ENCODE measurements at places on chromosomes 4 and X.

GRCh38 chrX:40855411-40855810 lies 120.1 kb upstream of the MED14 start:
- no peak for DNase-seq

DNA sequence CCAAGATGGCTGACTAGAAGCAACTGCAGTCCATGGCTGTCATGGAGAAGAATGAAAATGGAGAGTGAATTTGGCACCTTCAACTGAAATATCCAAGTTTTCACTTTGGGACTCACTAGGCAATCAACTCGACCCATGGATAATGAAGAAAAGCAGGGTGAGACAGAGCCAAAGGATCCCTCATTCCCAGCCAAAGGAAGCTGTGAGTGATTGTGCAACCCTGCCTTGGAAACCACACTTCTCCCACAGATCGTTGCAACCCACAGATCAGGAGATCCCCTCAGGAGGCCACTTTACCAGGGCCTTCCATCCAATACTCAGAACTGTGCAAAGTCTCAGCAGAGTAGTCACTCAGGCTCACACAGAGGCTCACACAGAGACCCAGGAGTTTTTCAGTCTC lies 4.5 kb downstream of the CFAP299 start:
- DNase-seq = no peak

DNA sequence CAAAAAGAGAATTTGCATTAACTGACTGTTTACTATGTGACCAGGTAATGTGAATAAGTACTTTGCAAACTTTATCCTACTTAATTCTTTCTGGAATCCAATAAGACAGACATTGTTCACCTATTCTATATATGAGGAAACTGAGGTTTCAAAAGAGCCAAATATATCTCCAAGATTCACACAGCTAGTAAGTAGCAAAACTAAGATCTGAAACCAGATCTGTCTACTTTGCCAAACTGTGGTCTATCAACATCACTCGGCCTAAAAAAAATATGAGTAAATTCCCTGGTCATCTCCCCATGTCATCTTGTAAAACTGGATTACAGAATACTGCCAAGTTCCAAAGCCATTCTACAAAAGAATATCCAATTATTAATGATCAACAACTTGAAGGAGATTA lies 52.8 kb downstream of the ANAPC10 start:
- no peak for DNase-seq

GRCh38 chr4:120431180-120431579 lies 364.5 kb upstream of the MAD2L1 start:
- DNase-seq = no peak

- no peak for DNase-seq
These were observed 507.0 kb upstream of the PABPC4L start for GRCh38 chr4:134708616-134709015.

DNA sequence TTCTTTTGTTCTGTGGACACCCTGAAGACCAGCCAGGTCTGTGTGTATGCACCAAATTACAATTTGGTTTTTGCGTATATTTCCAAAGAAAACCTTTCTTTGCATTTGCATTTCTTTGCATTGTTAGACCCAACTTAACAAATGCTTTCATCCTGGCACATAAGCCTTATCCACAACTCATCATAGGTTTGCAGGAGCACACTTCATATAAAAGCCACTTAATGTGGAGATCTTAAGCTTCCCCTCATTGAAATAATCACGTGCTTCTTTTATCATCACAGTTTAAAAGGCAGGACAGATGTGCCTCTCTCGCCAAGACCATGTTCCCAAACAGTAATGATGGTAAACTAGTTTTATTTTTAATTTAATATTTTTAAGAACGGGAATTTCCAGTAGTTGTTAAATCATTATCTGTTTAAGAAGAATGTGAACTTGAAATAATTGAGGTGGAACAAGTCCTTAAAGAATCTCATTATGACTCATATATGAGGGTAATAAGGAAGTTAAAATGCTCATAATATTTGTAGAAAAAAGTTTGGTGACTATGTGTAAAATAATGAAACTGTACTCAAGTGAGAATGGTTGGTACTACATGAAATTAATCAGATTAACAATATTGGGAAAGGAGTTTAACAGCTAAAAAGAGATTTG lies 65.5 kb downstream of the GLRA3 start:
- no peak for DNase-seq

DNA sequence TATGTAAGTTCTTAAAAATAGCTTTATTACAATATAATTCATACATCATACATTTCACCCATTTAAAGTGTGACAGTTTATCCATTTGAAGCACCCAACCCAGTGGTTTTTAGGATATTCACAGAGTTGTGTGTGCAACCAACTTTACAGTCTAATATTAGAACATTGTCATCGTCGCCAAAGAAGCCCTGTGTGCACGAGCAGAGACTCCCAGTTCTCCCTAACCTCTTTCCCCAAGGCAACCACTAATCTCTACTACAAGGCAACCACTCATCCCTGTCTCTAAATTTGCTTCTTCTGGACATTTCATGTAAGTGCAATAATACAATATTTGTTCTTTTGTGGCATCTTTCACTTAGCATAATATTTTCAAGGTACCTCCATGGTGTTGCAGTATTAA lies 47.7 kb downstream of the CLDN22 start:
- DNase-seq = no peak

- no peak for DNase-seq
These were observed 46.0 kb upstream of the CLNK start for GRCh38 chr4:10730590-10730989.

GRCh38 chrX:373641-374471 lies 12.9 kb downstream of the PPP2R3B start:
- no peak for DNase-seq

- DNase-seq = no peak
These were observed 22.1 kb downstream of the DOK7 start for GRCh38 chr4:3485011-3485791.

DNA sequence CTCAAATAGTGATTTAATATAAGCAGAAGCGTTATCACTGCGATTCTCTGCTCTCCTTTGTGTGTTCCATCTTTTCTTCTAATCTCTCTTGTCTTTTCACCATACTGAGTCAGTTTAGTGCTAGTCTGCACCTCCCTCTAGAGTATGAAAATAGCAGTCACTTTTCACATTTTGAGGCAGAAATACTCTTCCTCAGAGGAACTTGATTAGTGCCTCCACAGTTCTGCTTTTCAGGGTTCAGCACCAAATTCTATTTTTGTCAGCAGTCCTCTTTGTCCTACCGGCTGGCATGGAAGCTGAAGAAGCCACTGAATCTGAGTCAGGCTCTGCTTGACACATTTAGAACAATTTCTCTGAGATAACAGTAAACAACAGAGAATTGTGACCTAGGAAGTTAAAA lies 49.7 kb upstream of the ANKRD17 start:
- DNase-seq = no peak

DNA sequence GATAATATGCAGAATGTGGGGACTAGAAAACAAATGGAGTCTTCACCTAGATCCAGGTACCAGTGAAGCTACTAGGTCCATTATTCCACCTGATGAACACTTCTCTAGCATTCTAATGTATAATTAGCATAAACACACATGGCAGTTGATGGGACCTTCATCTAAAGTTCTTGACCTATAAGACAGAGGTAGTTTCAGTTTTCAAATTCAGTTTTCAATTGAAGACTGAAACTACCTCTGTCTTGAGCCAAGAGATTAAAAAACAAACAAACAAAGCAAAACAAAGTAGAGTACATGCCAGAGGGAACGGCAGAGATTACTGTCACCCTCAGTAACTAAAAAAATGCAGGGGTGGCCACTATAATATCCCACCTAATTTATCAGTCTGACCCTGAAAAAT lies 199.9 kb upstream of the NEIL3 start:
- no peak for DNase-seq

DNA sequence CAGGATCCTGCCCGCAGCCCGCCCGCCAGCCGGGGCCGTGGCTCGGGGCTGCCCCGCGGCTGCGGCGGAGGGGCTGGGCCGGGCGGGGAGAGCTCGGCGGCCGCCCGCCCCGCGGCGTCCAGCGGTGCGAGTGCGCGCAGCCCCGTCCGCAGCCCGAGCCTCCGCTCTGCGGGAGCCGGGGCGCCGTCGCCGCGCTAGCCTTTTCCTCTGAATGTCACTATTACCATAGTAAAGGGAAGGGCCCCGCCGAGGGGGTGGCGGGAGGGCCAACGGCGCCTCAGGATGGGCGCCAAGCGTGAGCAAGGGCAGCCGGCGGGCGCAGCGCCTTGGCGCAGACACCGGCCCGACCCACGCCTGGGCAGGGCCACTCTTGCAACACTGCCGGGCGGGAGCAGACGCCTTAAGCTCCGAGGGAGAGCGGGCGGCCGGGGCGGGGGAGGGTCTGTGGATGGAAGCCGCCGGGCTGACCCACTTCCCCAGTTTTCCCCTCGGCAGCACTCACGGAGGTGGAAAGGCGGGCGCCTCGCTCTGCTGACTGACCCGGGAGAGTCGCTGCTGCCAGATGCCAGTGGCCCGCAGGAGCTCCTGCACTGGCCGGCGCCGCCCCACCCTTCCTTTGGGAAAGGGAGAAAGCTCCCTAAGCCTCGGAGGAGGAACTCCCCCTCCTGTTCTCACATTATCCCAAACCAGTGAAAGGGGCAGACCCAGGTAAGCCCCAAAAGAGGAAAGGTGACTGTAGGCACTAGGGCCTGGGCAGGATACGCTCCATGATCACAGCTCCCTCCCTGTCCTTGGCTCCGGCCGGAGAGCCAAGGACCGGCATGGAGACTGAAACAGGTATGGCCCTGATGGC lies 329.4 kb downstream of the HNRNPD start:
- DNase-seq = no peak

- no peak for DNase-seq
These were observed 128.7 kb downstream of the OPHN1 start for GRCh38 chrX:68304602-68305001.

- DNase-seq = no peak
These were observed 4.4 kb upstream of the PGM2 start for GRCh38 chr4:37821953-37822605.

DNA sequence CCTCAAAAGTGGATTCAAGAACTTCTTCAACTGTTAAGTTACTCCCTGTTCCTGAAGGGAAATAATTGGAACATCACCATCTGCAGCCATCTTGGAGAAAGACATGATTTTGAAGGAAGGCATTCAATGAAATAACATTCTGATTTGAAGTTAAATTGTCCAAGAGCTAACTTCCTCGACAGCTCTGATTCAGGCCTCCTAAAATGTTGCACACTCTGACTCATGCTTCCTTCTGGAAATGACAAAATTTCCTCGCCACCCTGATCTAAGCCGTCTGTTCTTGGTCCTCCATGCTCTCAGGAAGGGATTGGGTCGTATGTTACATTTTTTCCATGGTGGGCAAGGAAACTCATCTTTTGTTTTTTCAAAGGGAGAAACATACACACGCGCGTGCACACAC lies 496.9 kb upstream of the DIPK2B start:
- DNase-seq = no peak

- no peak for DNase-seq
These were observed 80.7 kb downstream of the ZAR1 start for GRCh38 chr4:48570646-48571220.

- no peak for DNase-seq
These were observed 62.3 kb upstream of the PDE5A start for GRCh38 chr4:119690871-119691270.

DNA sequence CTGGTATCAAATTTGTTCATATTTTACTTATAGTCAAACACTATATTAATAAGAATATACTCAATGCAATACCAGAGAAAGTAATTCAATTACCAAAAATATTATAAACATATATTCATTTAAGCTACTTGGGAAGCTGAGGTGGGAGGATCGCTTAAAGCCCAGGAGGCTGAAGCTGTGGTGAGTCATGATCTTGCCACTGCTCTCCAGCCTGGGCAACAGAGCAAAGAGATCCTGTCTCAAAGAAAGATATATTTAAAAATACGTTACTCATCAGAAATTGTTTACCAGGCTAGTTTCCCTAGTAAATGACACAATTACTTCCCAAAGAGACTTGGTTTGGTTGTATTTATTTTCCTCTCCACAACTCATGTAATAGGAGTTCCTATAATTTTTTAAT lies 433.6 kb downstream of the GASK1B start:
- no peak for DNase-seq

DNA sequence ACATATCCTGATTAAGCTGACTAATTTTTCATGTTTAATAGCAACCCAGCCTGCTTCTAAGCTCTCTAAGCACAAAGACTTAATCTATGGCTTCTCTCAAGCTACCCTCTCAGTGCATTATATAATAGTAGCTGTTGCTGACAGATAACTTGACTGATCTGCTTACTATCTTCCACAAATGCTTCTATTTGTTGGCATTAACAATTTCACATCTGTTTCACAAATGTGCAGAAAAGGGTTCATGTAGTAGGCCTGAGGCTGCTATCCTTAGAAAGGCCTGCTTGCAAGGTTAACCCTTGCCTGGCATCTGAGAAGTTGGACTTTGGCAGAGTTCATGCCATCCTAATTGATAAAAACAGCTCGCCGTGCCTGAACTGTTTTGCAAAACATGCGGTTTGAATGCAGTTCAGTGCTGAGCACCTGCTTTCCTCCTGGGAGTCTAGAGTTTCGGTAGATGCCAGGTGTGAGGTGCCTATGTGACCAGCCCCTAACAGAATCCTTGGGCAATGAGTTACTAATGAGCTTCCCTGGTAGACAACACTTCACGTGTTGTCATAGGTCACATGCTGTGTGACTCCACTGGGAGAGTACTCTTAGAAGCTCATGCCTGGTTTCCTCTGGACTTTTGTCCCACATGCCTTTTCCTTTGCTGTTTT lies 68.4 kb downstream of the NSG1 start:
- no peak for DNase-seq

DNA sequence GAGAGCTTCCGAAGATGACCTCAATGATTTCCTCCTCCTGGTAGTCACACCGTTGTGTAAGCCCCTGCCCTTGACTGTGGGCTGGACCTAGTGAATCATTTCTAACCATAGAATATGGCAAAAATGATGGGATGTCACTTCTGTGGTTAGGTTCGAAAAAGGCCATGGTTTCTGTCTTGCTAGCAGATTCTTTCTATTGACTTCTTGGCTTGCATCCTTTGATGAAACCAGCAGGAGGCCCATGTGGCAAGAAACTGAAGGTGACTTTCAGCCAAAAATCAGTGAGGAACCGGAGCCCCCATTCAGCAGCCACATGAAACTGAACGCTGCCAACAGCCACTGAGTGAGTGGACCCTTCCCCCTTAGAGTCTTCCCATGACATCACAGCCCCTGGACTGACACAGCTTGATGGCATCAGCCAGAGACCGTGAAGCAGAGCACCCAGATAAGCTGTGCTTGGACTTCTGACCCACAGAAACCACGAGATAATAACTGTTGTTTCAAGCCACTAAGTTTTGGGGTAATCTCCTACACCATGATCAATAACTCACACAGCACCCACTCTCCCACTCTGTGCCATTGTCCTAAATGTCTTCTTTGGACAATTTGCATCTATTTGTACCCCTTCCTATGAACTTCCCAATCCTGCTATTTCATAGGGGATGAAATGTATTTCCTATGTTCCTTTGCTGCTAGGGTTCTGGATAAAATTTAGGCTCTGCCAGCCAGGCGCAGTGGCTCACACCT lies 148.0 kb upstream of the STX18 start:
- DNase-seq = no peak

- no peak for DNase-seq
These were observed 1.1 kb upstream of the SMIM43 start for GRCh38 chr4:121765971-121766538.

GRCh38 chr4:107792711-107793110 lies 32.0 kb upstream of the SGMS2 start:
- no peak for DNase-seq
